ENCODE measurements at places on chromosomes 3 and 15. TPM values are rescaled to one million over a fixed set of nuclear protein-coding genes. Genes with fewer than 3 reads are reported as not detected.

Gene DOCK3
- 2.7 TPM for total RNA-seq

DNA sequence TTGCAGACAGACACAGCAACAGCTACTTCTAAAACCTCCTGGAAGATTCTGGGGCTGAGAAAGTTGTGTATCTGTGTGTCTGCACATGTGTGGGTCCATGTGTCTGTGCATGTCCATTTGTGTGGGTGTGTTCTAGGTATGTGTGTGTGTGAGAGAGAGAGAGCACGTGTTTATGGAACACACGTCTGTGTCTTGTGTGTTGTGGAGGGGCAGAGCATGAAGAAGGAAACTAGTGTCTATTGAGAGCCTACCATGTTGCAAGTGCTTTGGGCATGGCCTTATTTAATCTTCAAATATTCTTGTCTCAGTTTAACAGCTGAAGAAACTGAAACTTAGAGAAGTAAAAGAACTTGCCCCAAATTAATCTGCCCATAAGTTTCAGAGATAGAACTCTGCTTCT, 327.5 kb downstream of the UACA start:
- peaks cover 21% of the 10 kb centered on the region for H3K4me1 ChIP-seq
- H3K36me3 ChIP-seq = no peaks in the 10 kb centered on the region
- H3K4me3 ChIP-seq = no peak overlapping the region

- H3K4me1 ChIP-seq = peaks cover 4% of the 10 kb centered on the region
- no peak for DNase-seq
- H3K27ac ChIP-seq = no peak overlapping the region
- H3K4me3 ChIP-seq = no peak overlapping the region
- no peaks in the 10 kb centered on the region for H3K36me3 ChIP-seq
- H3K27me3 ChIP-seq = peaks cover 19% of the 10 kb centered on the region
Measured at GRCh38 chr15:33067456-33067855, 127.1 kb downstream of the FMN1 start.

DNA sequence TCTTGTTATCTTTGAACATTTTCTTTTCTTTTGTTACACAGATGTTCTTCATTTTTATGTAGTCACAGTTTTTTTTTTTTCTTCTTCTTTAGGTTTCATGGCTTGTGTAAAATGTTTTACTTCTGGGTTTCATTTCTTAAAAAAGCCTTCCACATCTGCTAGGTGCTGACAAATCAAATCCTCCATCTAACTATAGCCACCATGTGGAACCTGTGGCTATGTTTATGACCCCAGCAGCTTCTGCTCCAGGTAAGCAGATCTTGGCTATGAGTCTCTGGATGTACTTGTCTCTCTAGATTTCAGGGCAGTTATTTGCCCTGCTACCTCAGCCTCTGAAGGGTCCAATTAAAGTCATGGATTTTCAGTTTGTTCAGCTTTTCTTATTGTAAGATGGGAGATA, 44.5 kb downstream of the OXSM start:
- H3K27me3 ChIP-seq = peaks cover 9% of the 10 kb centered on the region
- H3K27ac ChIP-seq = no peak overlapping the region
- no peak for DNase-seq
- H3K36me3 ChIP-seq = peaks cover 5% of the 10 kb centered on the region
- H3K4me3 ChIP-seq = no peak overlapping the region
- H3K4me1 ChIP-seq = no peaks in the 10 kb centered on the region

DNA sequence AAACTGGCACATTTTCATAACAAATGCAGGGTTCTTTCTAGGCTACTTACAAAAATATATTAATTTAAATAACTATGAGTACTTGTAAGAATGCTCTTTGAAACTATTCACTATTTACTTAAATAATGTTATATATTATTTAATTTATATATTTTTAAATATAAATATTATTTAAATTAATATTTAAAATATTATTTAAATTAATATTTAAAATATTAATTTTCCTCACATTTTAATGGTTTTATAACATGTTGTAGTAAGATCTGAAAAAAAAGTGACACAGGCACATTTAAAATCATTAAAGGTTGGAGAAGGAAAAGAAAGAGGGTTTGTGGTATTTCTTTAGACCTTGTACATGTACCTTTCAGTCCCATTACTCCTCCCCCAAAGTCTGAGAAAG, 34.6 kb downstream of the CCDC14 start:
- H3K27ac ChIP-seq = no peak overlapping the region
- no peak for DNase-seq
- H3K4me1 ChIP-seq = no peaks in the 10 kb centered on the region
- no peak overlapping the region for H3K4me3 ChIP-seq
- H3K27me3 ChIP-seq = no peaks in the 10 kb centered on the region

GRCh38 chr3:106431721-106432120, 562.9 kb upstream of the CBLB start:
- no peak for DNase-seq
- peaks cover 31% of the 10 kb centered on the region for H3K4me1 ChIP-seq
- no peak overlapping the region for H3K4me3 ChIP-seq
- no peaks in the 10 kb centered on the region for H3K27me3 ChIP-seq
- H3K36me3 ChIP-seq = peaks cover 6% of the 10 kb centered on the region

- no peaks in the 10 kb centered on the region for H3K36me3 ChIP-seq
- no peak overlapping the region for H3K27ac ChIP-seq
- H3K4me1 ChIP-seq = no peaks in the 10 kb centered on the region
- no peak overlapping the region for H3K4me3 ChIP-seq
- DNase-seq = no peak
Measured at GRCh38 chr15:93570527-93570926, 481.5 kb upstream of the RGMA start.

DNA sequence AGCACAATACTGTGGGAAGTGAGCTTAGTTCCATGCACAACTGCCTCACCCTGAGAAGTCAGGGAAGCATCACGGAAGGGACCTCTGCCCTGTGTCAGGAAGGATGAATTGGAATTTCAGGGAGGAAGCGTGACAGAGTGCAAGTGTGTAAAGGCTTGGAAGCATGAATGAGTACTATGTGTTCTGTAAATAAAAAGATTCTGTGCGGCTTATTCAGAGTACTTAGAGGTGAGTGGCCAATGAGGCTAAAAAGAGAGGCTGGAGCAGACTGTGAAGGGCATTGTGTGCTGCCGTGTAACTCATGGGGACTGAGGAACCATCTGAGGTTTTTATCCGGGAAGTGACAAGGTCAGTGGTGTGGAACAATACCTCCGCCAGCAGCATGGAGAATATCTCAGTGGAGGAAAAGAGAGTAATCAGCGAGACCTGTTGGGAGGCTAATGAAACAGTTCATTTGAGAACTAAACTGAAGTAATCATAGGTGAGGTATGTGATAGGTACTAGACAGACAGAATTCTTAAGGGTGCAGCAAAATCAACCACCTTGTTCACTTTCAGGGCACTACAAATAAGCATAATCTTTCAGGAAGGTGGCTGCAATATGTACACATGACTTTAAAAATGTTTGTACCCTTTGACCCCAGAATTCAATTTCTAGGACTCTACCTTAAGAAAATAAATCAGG, 64.9 kb upstream of the SPRED1 start:
- H3K36me3 ChIP-seq = no peaks in the 10 kb centered on the region
- H3K4me3 ChIP-seq = no peak overlapping the region
- H3K27ac ChIP-seq = no peak overlapping the region
- peaks cover 9% of the 10 kb centered on the region for H3K27me3 ChIP-seq
- DNase-seq = no peak

DNA sequence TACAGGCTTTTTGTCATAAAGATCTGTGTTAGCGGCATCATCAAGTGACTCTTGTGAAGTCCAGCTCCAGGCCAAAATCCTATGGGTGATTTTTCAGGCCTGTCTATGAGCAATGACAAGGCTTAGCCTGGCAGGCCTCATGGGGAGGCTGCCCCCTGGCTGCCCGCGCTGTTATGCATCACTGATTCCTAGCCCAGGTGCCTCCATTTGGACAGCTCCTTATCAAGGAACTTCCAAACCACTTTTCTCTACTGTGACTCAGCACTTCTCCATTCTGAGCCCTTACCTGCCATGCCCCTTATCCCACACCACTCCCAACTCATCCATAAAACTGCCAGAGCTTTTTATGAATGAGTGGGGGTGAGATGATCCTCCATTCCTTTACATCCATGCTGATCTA, 91.5 kb upstream of the C3orf80 start:
- H3K36me3 ChIP-seq = no peaks in the 10 kb centered on the region
- DNase-seq = no peak
- no peaks in the 10 kb centered on the region for H3K4me1 ChIP-seq
- peaks cover 7% of the 10 kb centered on the region for H3K27me3 ChIP-seq

- H3K4me1 ChIP-seq = no peaks in the 10 kb centered on the region
- H3K4me3 ChIP-seq = no peak overlapping the region
- no peak for DNase-seq
- H3K36me3 ChIP-seq = no peaks in the 10 kb centered on the region
- H3K27ac ChIP-seq = no peak overlapping the region
Measured at GRCh38 chr15:93506646-93507045, 417.6 kb upstream of the RGMA start.
